ENCODE measurements at places on chromosomes 3 and 15. TPM values are rescaled to one million over a fixed set of nuclear protein-coding genes. Genes with fewer than 3 reads are reported as not detected.

PRTG gene
- 3.4 TPM for polyA plus RNA-seq

C2CD4A gene
- not detected for polyA plus RNA-seq

KLHL40 gene
- 138 TPM for polyA plus RNA-seq

IFRD2 gene
- 33.8 TPM for polyA plus RNA-seq

TPRG1 gene
- 2.6 TPM for polyA plus RNA-seq

TMC3 gene
- 0.10 TPM for polyA plus RNA-seq

All from muscle of arm (tissue), 14 donors.